OCI-M1 (cell line): ENCODE measurements at places on chromosomes 7 and 10.

- no peak for DNase-seq
Measured at GRCh38 chr10:124278356-124278755, 140.4 kb downstream of the OAT start.

DNA sequence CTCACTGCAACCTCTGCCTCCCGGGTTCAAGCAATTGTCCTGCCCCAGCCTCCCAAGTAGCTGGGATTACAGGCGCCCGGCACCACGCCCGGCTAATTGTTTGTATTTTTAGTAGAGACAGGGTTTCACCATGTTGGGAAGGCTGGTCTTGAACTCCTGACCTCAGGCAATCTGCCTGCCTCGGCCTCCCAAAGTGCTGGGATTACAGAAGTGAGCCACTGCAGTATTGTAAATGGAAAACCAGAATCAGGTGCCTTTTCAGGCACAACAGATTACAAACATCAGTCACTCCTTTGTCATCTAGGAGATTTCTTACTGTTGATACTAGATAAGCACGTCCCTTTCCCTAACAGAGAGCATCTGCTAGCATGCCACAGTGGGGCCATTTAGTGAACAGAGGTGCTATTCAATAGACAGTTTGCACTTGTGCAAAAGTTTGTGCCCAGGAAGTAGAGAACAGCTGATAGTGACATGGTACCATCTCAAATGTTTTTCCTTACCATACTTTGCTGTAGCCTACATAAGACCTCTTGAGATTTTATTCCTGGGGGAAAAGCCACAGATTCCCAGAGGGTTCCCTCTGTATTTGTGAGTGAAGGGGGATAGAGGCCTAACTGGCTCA lies 24.5 kb upstream of the WAC start:
- DNase-seq: no peak

- DNase-seq: no peak
Measured at GRCh38 chr10:133227256-133227655, 2.8 kb upstream of the UTF1 start.

DNA sequence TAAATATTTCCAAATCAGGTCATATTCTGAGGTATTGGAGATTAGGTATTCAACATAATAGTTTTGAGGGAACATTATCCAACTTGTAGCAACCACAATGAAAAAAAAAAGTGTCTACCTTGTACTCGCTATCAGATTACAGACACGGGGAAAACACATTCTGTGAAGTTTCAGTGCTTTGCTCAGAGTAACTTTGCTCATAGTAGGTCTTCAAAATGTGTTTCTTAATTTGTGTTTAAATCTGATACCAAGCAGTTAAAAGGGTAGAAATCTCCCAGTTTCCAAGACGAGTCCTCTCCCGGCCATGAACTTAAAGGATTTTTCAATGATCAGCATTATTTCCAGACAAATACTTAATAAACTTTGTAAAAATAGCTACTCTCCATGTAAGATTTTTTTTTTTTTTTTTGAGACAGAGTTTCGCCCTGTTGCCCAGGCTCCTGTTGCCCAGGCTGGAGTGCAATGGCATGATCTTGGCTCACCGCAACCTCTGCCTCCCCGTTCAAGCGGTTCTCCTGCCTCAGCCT lies 39.2 kb downstream of the DDIT4 start:
- DNase-seq: no peak

GRCh38 chr7:26777385-26777784 lies 87.0 kb downstream of the SKAP2 start:
- DNase-seq: no peak

DNA sequence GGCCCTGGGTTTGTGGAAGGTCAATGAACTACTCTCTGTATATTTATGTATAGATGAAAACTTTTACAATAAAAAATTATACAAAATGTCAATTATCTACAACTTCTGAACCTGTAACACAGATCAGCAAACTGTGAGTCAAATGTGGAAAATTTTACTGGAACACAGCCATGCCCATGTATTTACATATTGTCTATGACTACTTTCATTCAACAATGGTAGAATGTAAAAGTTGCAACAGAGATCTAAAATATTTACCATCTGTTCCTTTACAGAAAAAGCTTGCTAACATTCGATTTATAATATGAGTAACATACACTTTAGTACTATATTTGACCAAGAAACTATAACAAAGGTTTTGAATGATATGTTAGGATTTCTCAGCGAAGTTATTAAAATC lies 481.6 kb downstream of the PARD3 start:
- DNase-seq: no peak

- DNase-seq: no peak
Measured at GRCh38 chr7:77553123-77553522, 16.0 kb downstream of the PTPN12 start.

- DNase-seq: no peak
Measured at GRCh38 chr7:76008156-76008687, 13.8 kb upstream of the TMEM120A start.

DNA sequence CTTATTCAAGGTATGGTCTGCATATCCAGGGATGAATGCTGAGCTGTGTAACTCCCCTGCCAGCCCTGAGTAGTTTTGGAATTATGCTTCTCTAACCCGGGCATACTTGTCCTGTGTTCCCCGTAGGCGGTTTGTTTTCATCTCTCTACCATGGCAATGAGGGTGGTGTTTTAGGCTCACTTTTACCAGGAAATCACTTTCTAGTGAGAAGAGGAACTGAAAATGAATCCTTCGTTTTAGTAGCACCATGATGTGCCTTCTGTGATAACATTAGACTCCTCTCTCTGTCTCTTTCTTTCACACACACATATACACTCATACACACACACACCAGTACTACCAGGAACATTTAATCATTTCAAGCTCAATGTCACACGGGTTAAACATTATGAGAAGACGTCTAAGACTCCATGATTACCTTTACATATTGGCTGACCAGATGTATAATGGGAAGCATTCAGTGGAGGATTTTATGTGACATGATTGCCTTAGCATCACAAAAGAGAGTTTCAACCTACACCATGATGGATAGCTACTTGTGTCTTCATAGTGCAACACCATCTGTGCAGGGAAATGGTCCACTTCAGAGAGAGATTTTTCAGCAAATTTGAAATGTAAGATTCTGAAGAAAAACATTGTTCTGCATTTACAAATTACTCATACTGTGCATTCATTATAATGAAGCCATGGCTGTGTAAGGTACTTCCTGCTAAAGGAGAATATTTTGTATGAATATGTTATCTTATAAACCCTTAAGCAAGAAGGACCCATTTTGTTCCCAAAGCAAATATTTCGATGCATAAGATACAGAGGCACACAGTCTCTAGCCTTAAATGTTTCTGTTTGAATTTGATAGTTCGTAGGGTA lies 31.0 kb upstream of the PFKP start:
- DNase-seq: peak; percentile 3

DNA sequence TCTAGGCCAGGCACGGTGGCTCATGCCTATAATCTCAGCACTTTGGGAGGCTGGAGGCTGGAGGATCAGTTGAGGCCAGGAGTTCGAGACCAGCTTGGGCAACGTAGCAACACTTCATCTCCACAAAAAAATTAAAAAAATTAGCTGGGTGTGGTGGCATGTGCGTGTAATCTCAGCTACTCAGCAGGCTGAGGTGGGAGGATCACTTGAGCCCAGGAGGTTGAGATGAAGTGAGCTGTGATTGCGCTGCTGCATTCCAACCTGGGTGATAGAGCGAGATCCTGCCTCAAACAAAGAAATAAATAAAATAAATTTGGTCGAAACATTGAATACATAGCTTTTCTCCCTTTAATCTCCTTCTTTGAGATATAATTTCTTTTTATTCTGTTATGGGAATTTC lies 80.6 kb upstream of the ITGB1 start:
- DNase-seq: no peak

GRCh38 chr7:102119925-102120324 lies 166.7 kb upstream of the SH2B2 start:
- DNase-seq: no peak

DNA sequence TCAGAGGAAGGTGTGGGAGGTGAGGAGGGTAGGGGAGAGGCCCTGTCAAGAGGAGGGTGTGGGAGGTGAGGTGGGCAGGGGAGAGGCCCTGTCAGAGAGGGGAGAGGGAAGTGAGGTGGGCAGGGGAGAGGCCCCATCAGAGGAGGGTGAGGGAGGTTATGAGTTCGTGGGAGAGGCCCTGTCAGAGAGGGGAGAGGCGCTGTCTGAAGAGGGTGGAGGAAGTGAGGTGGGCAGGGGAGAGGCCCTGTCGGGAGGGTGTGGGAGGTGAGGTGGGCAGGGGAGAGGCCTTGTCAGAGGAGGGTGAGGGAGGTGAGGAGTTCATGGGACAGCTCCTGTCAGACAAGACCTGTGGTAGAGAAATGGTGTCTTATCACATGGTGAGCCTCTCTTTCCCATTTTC lies 74.4 kb downstream of the INPP5A start:
- DNase-seq: peak; percentile 30

DNA sequence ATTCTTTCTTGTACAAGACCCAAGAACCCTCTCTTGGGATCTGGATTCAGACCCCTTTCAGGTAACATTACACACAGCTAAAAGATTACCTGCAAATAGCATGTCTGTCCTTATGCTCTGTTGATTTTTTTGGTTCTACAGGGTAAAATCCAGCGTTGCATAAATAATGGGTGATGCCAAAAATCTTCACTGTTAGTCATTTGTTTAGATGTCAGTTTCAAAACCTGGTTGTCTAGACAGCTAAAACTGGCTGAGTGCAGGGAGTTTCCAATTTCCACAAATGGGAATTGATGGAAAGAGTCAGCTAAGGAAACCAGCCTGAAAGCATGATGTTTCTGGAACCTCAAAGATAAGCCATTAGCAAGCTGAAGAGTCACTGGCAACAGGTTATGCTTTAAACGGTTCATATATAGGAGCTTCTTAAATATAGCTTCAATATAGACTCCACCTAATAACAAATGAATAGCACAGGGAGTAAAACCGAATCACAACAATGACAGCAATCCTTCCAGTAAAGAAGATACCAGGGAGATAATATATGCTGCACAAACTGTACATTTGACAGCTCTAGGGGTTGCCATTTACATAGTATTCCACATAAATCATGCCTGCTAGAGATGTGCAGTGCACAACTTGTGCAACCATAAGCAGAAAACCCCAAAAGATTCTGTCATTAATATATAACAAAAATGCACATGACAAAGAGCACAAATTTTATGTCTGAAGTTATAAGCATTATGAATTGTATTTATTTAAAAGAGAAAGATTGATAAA lies 20.4 kb downstream of the CCDC71L start:
- no peak for DNase-seq

DNA sequence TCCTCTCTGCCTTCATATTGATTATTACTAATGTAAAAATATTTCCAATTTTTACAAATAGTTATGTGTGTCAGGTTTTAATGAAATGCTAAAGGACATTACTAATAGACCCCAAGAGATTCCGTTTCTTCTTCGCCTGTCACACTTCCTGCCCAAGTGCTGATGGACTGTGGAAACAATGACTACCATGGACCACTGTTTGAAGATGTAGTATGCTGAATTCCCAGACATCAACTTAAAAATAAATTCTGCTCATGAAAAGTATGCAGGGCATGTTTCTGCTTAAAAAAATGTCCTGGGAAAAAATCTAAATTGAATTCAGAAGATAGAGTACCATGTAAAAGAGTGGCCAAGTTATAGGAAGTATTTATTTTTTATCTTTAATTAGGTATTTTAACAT lies 52.1 kb downstream of the ST7 start:
- DNase-seq: no peak
